ENCODE measurements at places on chromosomes 6 and 20.

DNA sequence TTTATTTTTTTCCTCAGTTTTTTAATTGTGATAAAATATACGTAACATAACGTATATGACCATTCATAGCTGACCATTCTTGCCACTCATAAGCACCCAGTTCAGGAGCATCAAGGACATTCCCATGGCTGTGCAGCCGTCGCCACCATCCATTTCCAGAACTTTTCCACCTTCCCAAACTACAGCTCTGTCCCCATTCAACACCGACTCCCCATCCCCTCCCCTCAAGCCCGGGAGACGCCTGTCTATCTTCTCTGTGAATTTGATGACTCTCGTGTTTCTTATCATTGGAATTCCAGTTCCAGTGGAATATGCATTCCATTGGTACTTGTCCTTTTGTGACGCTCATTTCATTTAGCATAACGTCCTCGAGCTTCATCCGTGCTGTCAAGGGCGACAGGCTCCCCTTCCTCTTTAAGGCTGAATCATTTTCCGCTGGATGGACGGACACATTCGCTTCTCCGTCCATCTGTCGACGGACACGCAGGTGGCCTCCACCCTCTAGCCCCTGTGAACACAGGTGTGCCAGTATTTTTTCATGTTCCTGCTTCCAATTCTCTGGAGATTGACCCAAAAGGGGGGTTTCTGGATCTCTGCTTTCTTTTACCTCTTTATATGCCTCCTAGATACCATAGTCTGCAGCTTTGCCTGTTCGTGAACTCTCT, 88.1 kb downstream of the YTHDF1 start:
- no peak for DNase-seq

GRCh38 chr6:96657344-96657743, 94.4 kb downstream of the FHL5 start:
- no peak for DNase-seq

DNA sequence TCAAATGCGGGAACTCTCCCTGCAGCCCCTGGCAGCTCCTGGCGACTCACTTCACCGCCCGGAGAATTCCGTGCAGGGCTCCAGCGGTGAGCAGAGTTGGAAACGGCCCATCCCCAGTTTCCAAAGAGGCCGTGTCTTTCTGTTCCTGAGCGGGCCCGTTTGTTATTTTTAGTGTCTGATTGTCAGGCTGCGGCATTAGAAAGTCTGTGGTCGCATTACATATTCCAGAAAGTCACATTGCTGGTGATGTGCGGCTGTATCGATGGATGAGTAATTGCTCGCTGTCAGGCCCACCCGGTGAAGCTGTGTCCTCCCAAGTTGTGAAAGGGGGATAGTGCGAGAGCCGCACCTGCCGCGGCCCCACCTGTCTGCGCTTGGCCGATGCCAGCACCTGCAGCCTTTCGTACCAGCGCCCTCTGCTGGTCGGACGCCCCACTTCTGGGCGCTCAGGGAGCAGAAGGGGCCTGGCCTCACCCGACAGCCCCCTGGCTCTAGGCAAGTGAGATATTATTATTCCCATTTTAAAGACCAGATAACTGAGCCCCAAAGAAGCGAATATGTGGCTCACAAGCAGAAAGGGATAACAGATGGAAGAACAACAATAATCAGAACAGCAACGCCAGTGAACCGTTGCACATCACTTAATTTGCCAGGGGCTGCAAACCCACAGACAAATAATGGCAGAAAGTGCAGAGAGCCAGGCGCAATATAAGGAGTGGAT, 244.9 kb downstream of the TSHZ2 start:
- peak; percentile 28 for DNase-seq

DNA sequence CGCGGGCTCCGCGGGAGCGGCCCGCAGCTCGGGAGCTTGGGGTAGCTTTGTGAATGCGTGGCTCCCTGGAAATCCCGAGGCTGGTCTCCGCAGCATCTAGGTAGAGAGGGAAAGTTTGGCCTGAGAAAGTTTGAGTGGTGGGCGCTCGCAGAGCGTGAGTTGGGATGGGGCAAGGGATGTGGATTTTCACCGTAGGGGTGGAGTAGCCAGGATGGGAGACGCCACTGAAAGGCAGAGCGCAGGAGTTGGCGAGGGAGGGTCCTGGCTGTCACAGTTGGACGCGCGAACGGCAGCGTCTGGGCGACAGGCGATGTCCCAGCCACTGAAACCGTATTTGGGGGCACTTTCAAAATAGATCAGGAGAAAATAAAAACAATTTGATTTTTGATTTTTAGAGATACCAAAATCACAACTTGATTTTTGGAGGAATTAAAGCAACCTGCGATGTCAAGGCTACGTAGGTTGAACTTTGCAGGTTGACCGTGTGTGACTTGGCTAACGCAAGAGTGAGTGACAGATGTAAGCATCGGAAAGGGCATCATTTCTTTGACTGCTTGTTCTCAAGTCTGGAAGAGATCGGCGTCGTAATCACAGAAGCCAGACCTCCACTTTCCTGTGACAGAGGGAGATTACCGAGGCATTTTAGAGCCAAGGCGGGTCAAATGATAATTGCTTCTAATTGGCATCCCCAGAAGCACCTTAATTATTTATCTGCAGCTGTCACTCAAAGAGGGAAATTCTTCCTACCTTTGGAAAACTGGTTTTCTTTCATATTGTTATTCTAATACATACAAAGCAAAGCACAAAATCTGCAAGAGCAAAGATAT, 646 bp downstream of the HEY2 start:
- DNase-seq, result no peak

- no peak for DNase-seq
These were observed 66.5 kb downstream of the DTNBP1 start for GRCh38 chr6:15596186-15596896.

GRCh38 chr20:10225439-10226060, 6.9 kb downstream of the SNAP25 start:
- no peak for DNase-seq

DNA sequence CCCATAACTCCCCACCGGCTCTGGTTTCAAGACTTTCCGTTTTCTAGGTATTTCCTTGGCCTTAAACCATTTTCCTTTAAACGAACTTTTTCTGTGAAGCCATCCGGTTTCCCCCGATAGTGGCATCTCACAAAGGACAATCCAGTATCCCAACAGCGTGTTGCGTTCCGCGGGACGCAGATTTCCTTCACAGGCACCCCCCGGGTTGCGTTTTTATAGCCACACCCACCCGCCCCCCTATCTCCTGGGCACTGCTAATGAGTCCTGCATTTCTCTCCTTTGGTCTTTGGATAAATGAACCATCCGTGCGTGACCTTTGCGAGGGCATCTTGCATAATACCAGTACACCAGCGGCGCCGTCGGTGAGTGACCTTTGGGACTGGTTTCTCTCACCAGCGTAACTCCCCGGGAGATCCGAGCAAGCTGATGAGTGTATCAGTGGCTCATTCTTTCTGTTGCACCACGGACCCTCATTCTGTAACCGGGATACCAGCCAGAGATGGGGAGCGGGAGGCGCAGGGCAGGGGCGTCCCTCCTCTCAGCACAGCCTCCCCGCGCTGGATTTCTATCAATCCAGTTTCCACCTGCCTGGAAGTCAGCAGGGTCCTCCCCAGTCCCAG, 586 bp upstream of the NQO2 start:
- no peak for DNase-seq

DNA sequence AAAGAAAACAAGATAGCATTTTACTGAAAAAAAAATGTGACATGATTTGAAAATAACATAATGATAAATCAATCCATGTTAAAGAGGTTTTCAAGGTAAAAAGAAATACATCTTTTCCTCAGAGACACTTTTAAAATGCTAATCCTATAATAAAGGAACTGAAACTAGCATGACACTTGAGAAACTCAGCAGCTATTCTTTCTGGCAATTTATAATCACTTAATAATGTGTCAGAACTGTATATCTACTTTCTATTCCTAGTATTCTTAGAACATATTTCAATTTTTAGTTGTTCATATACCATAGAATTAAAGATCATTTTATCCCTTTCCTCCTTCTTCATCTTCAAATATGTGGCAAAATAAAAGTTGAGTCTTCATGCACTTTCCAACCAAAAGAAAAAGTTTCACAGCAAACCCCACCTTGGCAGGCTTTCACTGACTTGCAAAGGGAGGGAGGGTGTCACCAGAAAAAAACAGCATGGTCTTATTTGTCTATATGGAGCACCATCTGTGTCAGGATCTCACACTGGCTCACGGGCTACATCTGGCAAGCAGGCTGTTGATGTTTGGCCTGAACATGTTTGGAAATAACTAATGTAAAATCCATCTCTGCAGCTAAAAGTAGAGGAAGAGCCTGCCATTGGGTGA, 48.5 kb downstream of the FHL5 start:
- no peak for DNase-seq

GRCh38 chr6:161476711-161477110, 202.8 kb upstream of the AGPAT4 start:
- DNase-seq, result no peak

DNA sequence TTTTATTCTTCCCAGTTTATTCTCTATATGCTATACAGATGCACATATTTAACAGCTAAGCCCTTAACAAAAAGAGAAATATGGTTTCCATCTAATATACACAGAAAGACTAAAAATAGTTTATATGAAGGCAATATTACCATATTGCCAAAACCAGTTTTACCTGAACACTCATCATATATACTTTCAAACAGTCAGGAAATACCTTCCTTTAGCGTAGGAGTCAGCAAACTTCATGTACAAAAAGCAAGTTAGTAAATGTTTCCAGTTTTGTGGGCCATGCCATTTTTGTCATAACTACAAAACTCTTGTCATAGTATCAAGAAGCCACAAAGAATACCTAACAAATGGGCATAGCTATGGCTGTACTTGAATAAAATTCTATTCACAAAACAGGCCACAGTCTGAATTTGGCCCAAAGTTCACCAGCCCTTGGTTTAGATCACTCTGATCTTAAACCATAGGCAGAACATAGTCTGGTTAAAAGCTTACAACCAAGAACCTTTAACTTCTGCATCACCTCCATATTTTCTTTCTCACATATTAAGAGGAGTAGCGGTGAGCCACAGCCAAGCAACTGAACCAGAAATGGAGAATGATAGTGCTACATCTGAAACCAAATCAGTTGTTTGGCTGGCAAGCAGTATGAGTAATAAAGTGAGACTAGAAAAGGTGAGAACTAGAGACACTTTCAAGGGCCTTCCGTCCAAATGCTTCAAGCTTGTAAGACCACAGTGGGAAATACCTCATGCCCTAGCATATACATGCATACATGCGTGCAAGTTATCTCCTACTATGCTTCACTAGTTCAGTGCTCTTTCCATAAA, 116.6 kb downstream of the PTPRK start:
- no peak for DNase-seq

GRCh38 chr6:82833481-82833880, 232.2 kb downstream of the UBE3D start:
- DNase-seq, result no peak

DNA sequence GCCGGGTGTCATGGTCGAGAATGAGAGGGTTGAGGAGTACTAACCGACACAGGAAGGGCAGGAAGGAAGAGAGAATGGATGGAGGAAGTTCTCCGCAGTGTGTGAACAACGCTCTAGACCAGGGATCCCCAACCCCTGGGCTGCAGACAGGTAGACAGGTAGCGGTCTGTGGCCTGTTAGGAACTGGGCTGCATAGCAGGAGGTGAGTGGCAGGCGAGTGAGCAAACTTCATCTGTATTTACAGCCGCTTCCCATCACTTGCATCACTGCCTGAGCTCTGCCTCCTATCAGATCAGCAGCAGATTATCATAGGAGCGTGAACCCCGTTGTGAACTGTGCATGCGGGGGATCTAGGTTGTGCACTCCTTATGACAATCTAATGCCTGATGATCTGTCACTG, 62.0 kb downstream of the SULF2 start:
- DNase-seq, result no peak

DNA sequence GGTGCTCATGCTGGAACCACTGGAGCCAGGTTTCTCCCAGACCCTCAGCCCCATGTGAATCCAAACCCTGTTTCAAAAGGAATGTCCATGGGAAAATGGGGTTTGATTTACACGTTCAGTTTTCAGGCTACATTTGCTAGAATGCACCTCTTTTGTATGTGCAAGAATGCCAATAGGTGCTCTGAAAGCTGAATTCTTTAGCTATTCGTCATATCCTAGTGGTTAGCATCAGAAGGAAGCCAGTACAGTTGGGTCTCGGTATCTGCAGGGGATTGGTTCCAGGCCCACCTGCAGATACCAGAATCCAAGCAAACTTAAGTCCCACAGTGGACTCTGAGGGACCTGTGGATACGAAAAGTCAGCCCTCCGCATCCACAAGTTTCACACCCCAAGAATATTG, 93.4 kb downstream of the UST start:
- DNase-seq, result no peak

DNA sequence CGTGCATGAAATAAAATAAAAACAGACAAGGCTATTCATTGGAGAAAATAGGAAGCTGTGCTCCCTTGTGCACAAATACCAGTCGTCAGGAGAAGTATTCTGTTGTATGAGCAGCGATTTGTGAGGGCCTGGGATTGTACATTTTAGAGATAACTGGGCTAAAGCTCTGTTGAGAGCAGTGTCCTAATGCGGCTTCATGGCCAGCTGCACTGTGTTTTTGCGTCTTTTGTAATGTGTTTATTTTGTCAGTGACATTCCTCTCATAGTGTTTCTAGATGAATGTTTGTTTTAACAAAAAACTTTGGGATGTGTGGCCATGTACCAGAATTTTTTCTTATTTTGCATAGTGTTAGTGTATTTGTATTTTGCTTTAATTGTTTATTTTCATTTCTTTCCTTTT, 14.8 kb downstream of the ERMARD start:
- no peak for DNase-seq

GRCh38 chr20:1528811-1529210, 28.7 kb downstream of the SIRPD start:
- DNase-seq, result no peak

DNA sequence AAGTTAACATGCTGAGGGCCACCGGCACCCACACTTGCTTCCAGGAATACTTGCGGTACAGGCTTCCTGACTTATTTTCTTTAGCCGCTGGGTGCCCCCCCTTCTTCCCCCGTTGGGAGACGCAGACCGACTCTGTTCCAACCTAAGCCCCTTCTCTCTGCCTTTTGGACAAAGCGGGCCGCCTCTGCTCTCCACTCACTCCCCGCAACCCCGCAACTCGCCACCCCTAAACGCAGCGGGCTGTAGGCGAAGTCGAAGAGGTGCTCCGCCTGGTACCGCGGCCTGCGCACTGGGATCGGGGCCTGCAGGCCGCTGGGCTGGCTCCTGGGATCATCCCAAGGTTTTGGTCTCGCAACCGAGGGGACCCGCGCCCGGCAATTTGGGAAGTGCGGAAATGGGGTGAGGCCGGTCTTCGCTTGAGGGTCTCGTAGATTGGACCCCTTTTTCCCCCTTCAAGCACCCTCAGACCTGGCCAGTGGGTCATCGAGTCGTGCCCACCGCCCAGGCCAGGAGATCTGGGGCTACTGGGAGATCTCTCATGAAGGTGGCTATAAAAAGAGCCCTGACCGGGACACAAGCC, 4.7 kb upstream of the FOXF2 start:
- DNase-seq, result no peak

DNA sequence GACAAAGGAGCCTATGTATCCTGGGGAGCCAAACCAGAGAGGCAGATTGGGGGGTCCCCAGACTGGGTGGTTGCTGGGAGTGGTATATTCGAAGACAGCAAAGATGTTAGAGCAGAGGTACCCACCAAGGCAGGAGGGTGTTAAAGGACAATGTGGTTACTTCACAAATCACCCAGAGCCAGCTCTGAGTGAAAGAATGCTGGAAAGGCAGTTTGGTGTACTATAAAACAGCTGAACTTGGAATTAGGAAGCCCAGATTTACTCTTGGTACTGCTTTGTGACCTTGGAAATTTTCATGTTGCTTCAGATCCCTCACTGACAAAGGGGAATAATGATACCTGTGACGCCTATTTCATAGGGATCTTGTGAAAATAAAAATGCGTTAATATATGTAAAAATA, 121.6 kb downstream of the CD164 start:
- no peak for DNase-seq

- no peak for DNase-seq
These were observed 96.7 kb downstream of the BACH2 start for GRCh38 chr6:90199900-90200299.

Data from HCT116 (cell line).